ENCODE measurements at places on chromosomes 7 and 10. TPM values are rescaled to one million over a fixed set of nuclear protein-coding genes. Genes with fewer than 3 reads are reported as not detected.

The LBX1 gene
- total RNA-seq, result not detected

The AKR1D1 gene
- total RNA-seq, result 37.0 TPM

The ATG9B gene
- not detected for total RNA-seq

The ANKRD16 gene
- total RNA-seq, result 5.4 TPM

The TMEM270 gene
- not detected for total RNA-seq

The CDK1 gene
- 221 TPM for total RNA-seq

The SLC26A5 gene
- 0.11 TPM for total RNA-seq

The PAPOLB gene
- total RNA-seq, result not detected

The ZNF503 gene
- 5.8 TPM for total RNA-seq

The IL15RA gene
- 0.53 TPM for total RNA-seq

GRCh38 chr7:92546856-92547497 is 18.4 kb downstream of the RBM48 start:
- H3K4me3 ChIP-seq, result no peak overlapping the region

- no peaks in the 10 kb centered on the region for H3K4me1 ChIP-seq
- H3K27me3 ChIP-seq, result peaks cover 3% of the 10 kb centered on the region
- DNase-seq, result no peak
- H3K27ac ChIP-seq, result no peak overlapping the region
- H3K4me3 ChIP-seq, result no peak overlapping the region
- H3K36me3 ChIP-seq, result no peaks in the 10 kb centered on the region
Measured at GRCh38 chr10:1652151-1652550, 85.2 kb downstream of the ADARB2 start.

- H3K27ac ChIP-seq, result no peak overlapping the region
- no peaks in the 10 kb centered on the region for H3K36me3 ChIP-seq
- H3K4me3 ChIP-seq, result no peak overlapping the region
- no peaks in the 10 kb centered on the region for H3K27me3 ChIP-seq
- no peak for DNase-seq
- H3K4me1 ChIP-seq, result no peaks in the 10 kb centered on the region
Measured at GRCh38 chr10:8563478-8563877, 509.0 kb downstream of the GATA3 start.

GRCh38 chr7:125661-126060 is 66.7 kb upstream of the FAM20C start:
- no peak overlapping the region for H3K4me3 ChIP-seq
- DNase-seq, result no peak
- H3K27me3 ChIP-seq, result peaks cover 33% of the 10 kb centered on the region
- H3K27ac ChIP-seq, result no peak overlapping the region
- peaks cover 5% of the 10 kb centered on the region for H3K4me1 ChIP-seq
- no peaks in the 10 kb centered on the region for H3K36me3 ChIP-seq

- no peaks in the 10 kb centered on the region for H3K4me1 ChIP-seq
- no peaks in the 10 kb centered on the region for H3K36me3 ChIP-seq
- DNase-seq, result no peak
- H3K27me3 ChIP-seq, result no peaks in the 10 kb centered on the region
Measured at GRCh38 chr10:62658516-62658915, 146.0 kb upstream of the ADO start.

- no peak for DNase-seq
- no peaks in the 10 kb centered on the region for H3K27me3 ChIP-seq
- no peaks in the 10 kb centered on the region for H3K4me1 ChIP-seq
- no peaks in the 10 kb centered on the region for H3K36me3 ChIP-seq
- H3K4me3 ChIP-seq, result no peak overlapping the region
- H3K27ac ChIP-seq, result no peak overlapping the region
Measured at GRCh38 chr10:116014871-116015582, 258.0 kb downstream of the GFRA1 start.

DNA sequence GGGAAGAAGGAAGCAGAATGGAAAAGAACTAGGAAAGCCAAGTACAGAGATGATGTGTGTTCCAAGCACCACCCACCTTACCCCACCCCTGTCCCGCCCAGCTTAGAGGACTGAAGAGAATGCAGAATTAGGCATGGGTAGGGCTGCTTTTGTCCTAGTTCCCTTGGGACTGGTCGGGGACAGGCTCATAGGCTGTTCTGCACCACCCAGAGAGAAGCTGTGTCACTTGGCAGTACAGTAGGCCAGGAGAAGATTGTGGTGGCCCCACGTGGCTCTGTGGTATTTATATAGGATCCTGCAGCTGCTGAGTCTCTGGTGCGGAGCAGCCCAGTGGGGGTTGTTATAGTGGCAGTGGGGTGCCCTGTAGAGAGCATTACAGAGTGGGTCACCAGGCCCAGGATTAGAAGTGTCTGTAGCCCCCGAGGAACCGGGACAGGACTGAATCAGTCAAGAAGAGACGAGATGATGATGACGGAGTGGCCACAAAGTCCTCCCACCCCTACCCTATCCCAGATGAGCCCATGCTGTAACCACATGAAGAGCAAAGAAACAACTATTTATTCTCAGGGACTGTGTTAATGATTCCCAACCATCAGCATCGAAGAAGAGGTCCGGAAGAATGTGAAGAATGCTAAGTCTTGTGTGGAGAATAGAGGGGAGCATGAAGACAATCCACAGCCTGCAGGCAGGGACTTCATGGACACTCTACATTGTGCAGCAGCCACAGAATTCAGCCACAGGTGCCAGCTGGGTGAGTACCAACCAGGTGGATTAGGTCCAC is 88.9 kb downstream of the C1GALT1 start:
- H3K27ac ChIP-seq, result no peak overlapping the region
- H3K27me3 ChIP-seq, result no peaks in the 10 kb centered on the region
- no peak overlapping the region for H3K4me3 ChIP-seq
- DNase-seq, result no peak
- H3K36me3 ChIP-seq, result no peaks in the 10 kb centered on the region
- no peaks in the 10 kb centered on the region for H3K4me1 ChIP-seq

DNA sequence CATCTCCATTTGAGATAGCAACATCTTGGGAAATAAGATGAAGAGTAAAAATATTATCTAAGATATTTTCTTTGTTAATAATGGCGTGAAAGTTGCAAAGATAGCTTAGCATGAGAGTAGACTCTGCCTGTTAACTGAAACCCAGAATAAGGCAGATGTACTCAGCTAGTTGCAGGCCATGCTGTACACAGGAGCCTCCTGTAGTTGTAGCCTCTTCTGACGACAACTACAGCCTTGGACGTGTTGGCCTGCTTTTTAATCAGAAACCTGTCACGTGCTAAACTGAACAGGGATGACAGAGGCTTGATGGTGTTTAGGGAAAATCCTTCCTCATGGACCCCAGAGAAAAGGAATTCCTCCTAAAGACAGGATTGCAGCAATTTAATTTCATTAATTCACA is 155.1 kb upstream of the TMEM229A start:
- H3K4me1 ChIP-seq, result no peaks in the 10 kb centered on the region
- no peak for DNase-seq
- no peak overlapping the region for H3K27ac ChIP-seq
- H3K4me3 ChIP-seq, result no peak overlapping the region
- no peaks in the 10 kb centered on the region for H3K36me3 ChIP-seq

DNA sequence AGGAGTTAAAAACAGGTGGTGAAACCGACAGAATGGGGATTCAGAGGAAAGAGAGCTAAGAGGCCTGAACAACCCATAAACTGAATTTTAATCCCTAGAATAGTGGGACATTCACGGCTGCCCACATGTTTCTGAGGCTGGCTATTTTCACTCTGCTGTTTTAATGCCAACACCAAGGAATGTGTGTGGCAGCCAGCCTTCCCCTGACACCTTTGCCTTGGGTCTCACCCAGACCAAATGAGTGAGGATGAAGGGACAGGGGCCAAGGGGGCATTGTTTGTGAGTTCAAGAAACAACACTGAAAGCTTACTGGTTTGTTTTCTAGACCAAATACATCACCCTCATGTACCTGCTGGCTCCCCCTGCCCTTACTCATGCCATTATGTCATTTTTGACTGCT is 164.3 kb downstream of the JAZF1 start:
- no peak overlapping the region for H3K4me3 ChIP-seq
- H3K27me3 ChIP-seq, result no peaks in the 10 kb centered on the region
- H3K36me3 ChIP-seq, result no peaks in the 10 kb centered on the region
- no peaks in the 10 kb centered on the region for H3K4me1 ChIP-seq
- no peak for DNase-seq

DNA sequence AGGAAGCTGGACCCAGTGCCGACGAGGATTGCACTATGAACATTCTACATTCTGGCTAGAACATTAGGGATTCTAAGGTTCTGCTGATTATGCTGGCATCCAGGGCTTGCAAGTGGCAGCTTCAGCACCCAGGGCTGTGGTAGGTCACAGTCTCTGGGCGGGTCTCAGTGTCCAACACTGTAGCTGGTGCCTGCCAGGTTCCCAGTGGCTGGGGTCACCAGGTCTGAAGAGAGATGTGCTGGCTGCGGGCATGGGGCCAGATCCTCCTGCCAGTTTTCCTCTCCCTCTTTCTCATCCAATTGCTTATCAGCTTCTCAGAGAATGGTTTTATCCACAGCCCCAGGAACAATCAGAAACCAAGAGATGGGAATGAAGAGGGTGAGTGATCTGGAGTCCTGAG is at the start of gene PTTG1IP2:
TSS of gene PTTG1IP2 (plus strand) at position 86 of the 400 bp plus-strand sequence. CDS start at position 234, 148 bp downstream.
- H3K27me3 ChIP-seq, result no peaks in the 10 kb centered on the region
- H3K27ac ChIP-seq, result no peak within 1 kb of the TSS
- DNase-seq, result no peak
- no peaks in the 10 kb centered on the region for H3K36me3 ChIP-seq

- H3K27ac ChIP-seq, result peak overlapping the region; percentile 81
- H3K27me3 ChIP-seq, result no peaks in the 10 kb centered on the region
- H3K36me3 ChIP-seq, result peaks cover 11% of the 10 kb centered on the region
Measured at GRCh38 chr10:119651514-119652360, 557 bp downstream of the BAG3 start.

- H3K4me3 ChIP-seq, result no peak overlapping the region
- H3K27ac ChIP-seq, result no peak overlapping the region
- no peaks in the 10 kb centered on the region for H3K27me3 ChIP-seq
- H3K36me3 ChIP-seq, result no peaks in the 10 kb centered on the region
- H3K4me1 ChIP-seq, result no peaks in the 10 kb centered on the region
- no peak for DNase-seq
Measured at GRCh38 chr7:120583899-120584586, 273.9 kb downstream of the TSPAN12 start.

DNA sequence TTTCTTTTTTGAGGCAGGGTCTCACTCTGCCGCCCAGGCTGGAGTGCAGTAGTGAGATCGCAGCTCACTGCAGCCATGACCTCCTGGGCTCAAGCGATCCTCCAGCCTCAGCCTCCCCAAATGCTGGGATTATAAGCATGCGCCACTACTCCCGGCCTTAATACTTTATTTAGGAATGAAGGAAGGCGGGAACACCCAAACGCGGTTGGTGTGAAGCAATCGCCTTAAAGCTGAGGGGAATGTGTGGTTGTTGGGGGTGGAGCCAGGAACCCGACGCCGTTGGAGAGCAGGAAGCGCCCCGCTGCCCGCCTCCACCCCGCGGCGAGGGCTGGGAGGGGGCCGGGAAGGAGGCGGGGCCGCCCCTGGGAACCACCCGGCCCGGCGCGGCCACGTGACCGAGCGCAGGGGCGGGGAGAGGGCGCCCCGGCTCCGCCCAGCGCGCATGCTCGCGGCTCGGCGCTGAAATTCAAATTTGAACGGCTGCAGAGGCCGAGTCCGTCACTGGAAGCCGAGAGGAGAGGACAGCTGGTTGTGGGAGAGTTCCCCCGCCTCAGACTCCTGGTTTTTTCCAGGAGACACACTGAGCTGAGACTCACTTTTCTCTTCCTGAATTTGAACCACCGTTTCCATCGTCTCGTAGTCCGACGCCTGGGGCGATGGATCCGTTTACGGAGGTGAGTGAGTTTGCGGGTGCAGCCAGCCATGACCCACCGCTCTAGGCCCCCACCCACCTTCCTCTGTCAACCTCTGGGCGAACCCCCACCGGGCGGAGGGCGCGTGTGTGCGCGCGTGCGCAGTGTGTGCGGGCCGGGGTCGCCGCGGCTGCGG is at the start of gene ANLN:
TSS of gene ANLN (plus strand) at position 492 of the 828 bp plus-strand sequence. CDS start at position 657, 165 bp downstream.
- peak; percentile 92 for DNase-seq
- H3K27ac ChIP-seq, result peak within 1 kb of the TSS; percentile 89
- no peaks in the 10 kb centered on the region for H3K27me3 ChIP-seq
- no peaks in the 10 kb centered on the region for H3K36me3 ChIP-seq

DNA sequence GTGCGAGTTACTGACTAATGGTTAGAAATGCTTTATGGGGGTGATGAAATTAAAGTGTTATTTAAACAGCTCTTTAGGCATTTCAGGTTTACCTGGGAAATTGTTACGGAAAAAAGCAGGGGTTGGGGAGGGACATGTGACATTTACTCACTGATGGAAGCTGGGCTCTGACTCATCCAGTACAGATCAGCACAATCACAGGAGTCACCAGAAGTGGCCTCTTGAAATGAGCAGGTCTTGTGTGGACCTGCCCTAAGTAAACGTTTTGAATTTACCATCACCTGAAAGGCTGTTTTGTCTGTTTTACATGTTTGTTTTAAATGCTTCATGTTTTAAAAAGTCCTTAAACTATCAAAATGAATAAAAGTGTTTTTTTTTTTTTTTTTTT is 2.3 kb downstream of the GLRX3 start:
- peaks cover 9% of the 10 kb centered on the region for H3K36me3 ChIP-seq
- peak overlapping the region; percentile 81 for H3K27ac ChIP-seq
- H3K4me3 ChIP-seq, result peak overlapping the region; percentile 74
- DNase-seq, result peak; percentile 87

- no peaks in the 10 kb centered on the region for H3K27me3 ChIP-seq
- DNase-seq, result no peak
- H3K36me3 ChIP-seq, result no peaks in the 10 kb centered on the region
- no peak overlapping the region for H3K4me3 ChIP-seq
Measured at GRCh38 chr10:22481687-22482539, 136.6 kb downstream of the SPAG6 start.

DNA sequence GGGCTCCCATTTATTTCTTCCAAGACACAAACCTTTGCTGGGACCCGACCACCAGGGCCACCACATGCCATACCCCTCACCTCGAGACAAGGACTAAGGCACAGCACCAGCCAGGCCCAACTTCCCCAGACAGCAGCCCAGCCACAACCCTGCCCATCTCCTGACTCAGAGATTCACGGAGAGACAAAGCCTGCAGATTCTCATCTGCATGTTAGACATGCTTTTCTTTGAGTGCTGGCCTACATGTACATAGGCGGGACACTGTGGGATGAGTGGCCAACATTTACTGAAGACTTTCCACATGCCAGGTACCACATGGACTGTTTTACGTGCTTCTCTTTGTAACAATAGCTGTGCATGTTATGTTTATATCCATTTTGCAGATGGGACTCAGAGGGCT is 221.3 kb upstream of the ZMIZ1 start:
- no peaks in the 10 kb centered on the region for H3K27me3 ChIP-seq
- no peaks in the 10 kb centered on the region for H3K36me3 ChIP-seq
- H3K4me3 ChIP-seq, result no peak overlapping the region
- no peak for DNase-seq
- H3K4me1 ChIP-seq, result no peaks in the 10 kb centered on the region
